ENCODE measurements at places on chromosomes 11 and 22.

- no peak for DNase-seq
These were observed 507.2 kb upstream of the LARGE1 start for GRCh38 chr22:34427436-34427835.

GRCh38 chr11:76997512-76997911 lies 36.7 kb upstream of the B3GNT6 start:
- DNase-seq, result no peak

GRCh38 chr22:42001121-42001520 lies 2.5 kb downstream of the WBP2NL start:
- DNase-seq, result peak; percentile 11

- DNase-seq, result no peak
These were observed 93.7 kb downstream of the ZC3H12C start for GRCh38 chr11:110186867-110187266.

- DNase-seq, result no peak
These were observed 96.1 kb downstream of the MORC2 start for GRCh38 chr22:30872285-30873041.

DNA sequence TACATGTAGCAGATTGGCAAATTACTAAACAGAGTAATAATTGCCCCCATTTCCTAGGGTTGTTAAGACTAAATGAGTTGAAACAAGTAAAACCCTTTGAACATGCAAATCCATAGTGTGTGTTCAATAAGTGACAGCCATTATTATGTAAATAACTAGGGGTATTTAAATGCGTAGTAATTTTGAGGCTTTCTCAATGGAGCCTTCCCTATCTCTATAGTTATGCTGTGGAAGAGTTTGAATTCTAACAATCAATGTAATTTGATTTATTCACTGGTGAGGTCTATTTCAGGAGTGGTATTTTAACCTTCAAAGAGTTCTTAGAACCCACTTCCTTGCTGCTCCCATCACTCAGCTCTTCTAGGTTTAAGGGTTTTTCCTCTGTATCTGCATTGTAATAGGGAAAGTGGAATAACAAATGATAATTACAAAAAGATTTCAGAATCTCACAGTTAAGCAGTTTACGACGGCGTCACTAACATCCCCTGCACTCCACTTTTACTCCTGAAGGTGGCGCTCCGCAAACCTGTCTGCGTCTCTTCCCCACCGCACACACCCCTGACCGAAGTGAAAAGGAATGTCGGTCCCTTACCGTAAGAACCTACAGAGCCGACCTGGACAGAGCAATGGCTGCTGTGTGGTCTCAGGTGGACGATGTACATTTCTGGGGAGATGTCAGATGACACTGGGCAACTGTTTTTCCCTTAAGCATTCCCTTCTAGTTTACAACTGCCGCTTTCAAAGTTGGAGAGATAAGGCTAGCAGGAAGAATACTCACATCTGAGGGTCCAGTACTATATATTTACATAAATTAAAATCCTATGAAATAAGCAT lies 80.8 kb downstream of the ZC3H12C start:
- peak; percentile 3 for DNase-seq

- peak; percentile 48 for DNase-seq
These were observed 25.2 kb downstream of the FLRT1 start for GRCh38 chr11:64060861-64061444.

DNA sequence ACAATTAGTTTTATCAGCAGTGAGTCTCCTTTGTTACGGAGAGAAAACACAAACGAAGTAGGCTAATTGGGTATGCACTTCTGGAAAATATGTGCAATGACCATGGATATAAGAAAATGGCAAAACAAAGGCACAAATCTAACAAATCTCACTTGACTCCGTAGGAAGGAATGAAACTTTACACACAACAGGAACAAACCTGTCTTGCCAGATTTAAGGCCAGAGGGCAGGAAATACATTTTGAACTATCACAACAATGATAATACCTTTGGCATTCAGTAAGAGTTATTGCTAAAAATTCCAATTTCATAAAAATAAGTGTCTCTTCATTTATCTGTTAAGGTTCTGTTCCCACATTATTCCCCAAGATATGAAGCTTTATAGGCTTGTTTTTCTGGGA lies 36.6 kb downstream of the SLC25A17 start:
- DNase-seq, result no peak

All from T-helper 2 cell (primary cell).